ENCODE measurements at places on chromosomes 1 and 21.

DNA sequence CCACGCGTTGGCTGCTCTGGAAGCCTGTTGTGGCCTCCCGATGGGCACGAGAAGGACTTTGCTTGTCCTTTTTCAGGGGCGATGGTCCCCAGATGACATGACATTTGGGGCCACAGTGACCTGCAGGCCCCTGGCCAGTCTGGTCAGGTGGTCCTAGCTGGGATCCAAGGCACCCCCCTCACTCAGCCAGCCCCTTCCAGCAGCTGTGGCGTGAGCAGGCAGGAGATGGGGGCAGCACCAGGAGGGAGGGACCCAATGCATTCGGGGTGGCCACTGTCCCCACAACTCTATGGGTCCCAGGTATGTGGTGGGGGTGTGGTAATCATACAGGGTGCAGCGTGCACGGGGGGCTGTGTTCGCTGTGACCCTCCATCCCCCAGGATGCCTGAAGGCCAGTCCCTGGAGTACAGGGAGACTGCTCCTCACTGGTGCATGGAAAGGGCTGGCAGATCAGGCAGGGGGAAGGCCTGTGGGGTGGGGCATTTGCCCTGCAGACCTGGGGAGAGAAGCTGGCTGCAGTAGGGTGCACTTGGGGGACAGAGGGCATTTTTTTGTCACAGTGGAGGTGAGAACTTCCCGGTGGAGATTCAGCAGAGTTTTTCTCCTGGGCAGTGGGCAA is 31.7 kb downstream of the WNT3A start:
- peak; percentile 22 for DNase-seq

DNA sequence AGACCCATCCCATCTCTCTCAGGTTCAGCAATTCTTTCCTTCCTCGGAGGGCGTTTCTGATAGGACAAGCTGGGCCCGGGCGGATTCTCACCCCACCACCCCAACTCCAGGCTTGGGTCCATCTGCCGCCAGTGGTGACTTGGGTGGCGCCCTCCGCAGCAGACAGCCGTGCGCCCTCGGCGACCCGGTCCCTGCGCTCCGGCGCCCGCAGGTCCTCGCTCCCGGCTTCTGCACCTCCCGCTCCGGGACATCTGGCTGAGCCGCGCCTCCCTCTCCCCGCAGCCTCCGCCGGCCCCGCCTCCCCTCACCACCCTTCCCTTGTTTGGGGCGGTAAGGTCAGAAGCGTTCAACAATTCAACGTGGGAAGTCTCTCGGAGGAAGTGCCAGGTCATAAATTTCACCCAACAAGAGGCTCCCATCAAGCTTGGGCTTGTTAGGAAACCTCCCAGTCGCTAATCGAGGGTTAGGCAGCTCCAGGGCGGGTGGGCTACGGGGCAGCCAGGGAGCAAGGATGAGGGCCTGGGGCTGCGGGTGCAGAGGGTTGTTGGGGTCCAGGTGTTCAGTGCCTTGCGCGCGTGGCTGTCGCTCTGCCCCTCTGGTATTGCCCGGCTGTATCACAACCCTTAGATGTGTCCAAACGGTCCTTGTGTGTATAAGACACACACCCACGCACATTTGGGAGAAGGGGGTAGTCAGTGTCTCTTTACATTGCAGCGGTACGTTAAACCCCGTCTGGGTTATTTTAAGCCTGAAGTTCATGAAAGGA is 39.8 kb downstream of the OLIG1 start:
- DNase-seq = no peak

DNA sequence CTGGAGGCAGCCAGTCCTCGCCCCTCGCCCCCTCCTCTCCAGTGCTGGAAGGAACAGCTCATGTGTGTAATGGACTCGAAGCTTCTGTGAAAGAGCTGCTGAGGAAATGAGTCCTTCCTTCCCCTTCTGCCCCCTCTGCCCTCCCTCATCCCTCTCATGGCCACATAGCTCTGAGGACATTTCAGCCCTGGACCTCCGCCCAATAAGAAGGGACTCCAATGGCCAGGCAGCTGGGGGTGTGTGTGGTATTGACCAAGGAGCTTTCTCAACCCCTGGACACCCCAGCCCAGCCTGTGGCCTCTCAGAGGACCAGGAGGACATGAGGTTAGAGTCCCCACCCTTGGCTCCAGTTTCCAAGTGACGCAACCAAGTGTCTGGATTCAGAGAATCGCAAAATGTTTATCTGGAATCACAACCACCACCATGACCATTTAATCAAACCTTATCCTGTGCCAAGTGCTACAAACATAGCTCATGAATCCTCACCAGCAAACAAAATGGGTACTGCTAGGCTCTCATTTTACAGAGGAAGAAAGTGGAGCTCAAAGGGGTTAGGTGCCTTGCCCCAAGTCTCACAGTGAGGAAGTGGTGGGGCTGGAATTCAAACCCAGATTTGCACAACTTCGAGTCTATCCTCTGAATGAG is 47.8 kb upstream of the ECE1 start:
- peak; percentile 95 for DNase-seq

GRCh38 chr1:193553564-193553963 is 367.2 kb upstream of the B3GALT2 start:
- DNase-seq = no peak

GRCh38 chr1:82466416-82466815 is 665.7 kb downstream of the ADGRL2 start:
- no peak for DNase-seq

- no peak for DNase-seq
Observed at GRCh38 chr1:210397252-210397651, 68.5 kb downstream of the HHAT start.

DNA sequence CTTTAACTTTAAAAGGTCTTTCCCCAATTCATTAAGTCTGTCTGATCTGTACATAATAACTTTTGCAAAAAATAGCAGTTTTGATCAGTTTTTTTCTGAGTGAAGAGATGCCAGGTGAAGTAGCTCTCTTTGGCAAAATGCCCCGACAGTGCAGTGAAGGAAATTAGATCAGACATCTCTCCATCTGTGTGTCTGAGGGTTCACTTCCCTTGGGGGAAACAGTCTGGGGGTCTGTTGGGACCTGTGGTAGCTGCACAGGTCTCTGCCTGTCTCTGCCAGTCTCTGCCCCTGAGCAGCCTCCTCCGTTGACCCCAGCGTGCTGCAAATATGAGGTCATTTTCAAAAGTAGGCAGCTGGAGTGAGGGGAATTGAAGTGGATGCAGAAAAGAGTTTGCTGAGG is 54.5 kb downstream of the TBCE start:
- no peak for DNase-seq
